Mesenteric fat pad (tissue), 1 donor: ENCODE measurements at places on chromosomes 11 and 22.

DNA sequence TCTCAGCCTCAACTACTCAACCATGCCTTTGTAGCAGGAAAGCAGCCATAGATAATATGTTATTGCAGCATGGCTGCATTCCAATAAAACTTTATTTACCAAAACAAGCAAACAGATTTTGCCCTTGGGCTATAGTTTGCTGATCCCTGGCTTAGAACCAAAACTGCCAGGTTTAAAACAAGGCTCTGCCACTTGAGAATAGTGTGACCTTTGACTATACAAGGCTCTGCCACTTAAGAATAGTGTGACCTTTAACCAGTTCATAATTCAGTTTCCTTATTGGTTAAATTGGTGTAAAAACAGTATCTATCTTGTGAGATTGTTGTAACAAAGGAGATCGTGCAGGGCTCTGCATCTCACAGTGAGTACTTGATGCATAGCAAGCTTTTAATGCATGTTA, 217.3 kb upstream of the MTNR1B start:
- DNase-seq: no peak

GRCh38 chr11:64186492-64187165, 658 bp downstream of the STIP1 start:
- no peak for DNase-seq

- no peak for DNase-seq
Observed at GRCh38 chr11:1484061-1484671, 2.4 kb downstream of the MOB2 start.

GRCh38 chr22:36700711-36701670, 2.6 kb downstream of the CACNG2 start:
- DNase-seq: no peak

GRCh38 chr11:19352771-19353160, 112.0 kb upstream of the E2F8 start:
- DNase-seq: no peak
